ENCODE measurements at places on chromosomes 6 and 20.

GRCh38 chr6:55469951-55470366, 109.0 kb downstream of the HMGCLL1 start:
- DNase-seq: no peak

DNA sequence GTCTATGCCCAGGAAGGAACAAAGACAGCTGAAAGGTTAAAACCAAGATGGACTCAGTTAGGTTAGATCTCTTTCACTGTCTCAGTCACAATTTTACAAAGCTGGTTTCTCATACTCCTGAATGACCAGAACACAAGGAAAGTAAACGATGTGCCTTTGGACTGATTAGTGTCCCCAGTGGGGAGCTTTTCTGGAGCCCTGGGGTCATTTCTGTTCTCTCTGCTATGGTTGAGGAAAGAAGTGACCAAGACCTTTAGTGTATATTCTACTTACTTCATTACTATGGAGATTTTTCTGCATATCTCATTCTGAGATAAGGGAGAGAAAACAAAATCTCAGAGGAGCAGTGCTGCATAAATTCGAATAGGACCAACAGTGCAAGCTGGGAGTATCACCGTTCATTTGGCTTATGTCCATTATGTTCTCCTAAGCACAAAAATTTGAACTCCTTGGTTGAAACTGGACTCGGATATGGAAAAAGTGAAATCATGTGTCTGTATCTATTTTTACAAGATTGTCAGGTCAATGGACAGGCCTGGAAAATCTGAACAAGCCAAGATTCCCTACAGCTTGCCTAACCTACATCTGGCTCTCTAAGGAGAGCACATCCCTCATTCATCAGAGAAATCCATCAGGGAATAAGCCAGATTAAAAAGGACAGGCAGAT, 34.4 kb upstream of the ENPP1 start:
- DNase-seq: no peak

- no peak for DNase-seq
These were observed 11.3 kb downstream of the SLC2A12 start for GRCh38 chr6:134041093-134041492.

DNA sequence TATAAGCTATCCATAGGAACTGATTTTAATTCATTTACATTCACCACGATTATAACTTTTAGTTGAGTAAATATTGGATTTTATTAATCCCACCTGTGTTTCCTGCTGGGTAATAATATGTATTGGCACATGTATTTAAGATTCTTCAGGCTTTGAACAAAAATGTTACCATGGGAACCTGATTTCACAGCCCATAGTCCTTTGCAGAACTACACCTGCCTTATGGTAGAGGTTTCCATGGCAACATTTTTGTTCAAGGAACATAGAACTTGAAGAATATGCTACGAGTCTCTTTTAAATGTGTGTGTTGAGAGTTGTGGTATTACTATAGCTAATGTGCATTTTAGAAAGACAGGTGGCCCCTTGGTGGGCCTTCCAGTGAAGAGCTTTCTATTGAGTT, 317.4 kb downstream of the SAMD5 start:
- no peak for DNase-seq

GRCh38 chr20:49185071-49185761, 2.9 kb downstream of the STAU1 start:
- DNase-seq: no peak

- no peak for DNase-seq
These were observed 18.1 kb downstream of the PTPRA start for GRCh38 chr20:2891343-2891742.

- DNase-seq: no peak
These were observed 95.6 kb downstream of the SNAP25 start for GRCh38 chr20:10314198-10314597.

GRCh38 chr6:17851001-17851719, 136.3 kb downstream of the KIF13A start:
- DNase-seq: no peak

GRCh38 chr6:25181350-25181724, 97.8 kb upstream of the CARMIL1 start:
- DNase-seq: no peak

DNA sequence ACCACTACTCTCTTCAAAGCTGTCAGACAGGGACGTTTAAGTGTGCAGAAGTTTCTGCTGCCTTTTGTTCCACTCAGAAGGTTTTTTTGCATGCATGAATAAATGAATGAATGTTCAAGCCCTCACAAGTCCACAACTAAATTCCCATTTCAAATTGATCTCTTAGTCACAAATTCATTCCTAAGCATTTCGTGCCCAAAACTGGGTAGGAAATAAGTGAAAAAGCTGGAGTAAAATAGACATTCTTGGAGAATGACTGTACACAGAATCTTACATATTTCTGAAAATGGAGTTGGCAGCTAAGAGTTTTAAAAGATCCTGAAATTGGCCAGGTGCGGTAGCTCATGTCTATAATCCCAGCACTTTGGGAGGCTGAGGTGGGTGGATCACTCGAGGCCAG, 117.6 kb downstream of the PERP start:
- DNase-seq: no peak

- DNase-seq: no peak
These were observed at the start of gene RSPO3 for GRCh38 chr6:127118298-127119101. RSPO3 (plus strand) TSS chr6:127118671; CDS start chr6:127119193, 522 bp downstream.

DNA sequence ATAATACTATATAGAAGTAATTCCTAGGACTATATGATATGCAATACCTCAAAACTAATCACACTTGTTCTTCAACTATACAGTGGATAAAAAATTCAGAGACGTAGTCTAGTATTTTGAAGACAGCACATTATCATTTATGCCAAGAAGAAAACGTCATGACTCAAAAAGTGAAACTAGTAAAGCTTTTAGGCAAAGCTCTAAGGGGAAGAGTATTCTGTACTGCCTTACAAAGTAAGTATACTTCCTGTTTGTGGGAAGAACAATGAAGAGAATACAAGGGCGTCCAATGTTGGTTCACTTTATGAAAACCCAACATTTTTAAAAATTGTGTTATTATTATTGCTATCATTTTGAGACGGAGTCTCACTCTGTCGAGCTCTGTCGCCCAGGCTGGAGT, 27.9 kb downstream of the LOC128125822 start:
- DNase-seq: no peak

DNA sequence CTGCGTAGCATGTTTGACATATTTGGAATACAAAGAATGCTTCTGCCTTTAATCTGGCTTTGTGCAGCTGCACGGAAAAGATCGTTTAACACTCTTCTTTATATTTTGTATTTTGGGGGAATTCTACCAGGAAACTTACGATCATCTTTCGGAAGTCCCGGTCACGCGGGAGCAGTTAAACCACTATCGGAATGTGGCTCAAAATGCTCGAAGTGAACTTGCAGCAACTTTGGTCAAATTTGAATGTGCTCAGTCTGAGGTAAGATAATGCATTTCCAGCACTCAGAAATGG, 42.3 kb downstream of the CCDC170 start:
- no peak for DNase-seq

- no peak for DNase-seq
These were observed 451.7 kb downstream of the GRIK2 start for GRCh38 chr6:101845172-101845571.

GRCh38 chr6:157867155-157867559, 44.1 kb downstream of the SNX9 start:
- no peak for DNase-seq

DNA sequence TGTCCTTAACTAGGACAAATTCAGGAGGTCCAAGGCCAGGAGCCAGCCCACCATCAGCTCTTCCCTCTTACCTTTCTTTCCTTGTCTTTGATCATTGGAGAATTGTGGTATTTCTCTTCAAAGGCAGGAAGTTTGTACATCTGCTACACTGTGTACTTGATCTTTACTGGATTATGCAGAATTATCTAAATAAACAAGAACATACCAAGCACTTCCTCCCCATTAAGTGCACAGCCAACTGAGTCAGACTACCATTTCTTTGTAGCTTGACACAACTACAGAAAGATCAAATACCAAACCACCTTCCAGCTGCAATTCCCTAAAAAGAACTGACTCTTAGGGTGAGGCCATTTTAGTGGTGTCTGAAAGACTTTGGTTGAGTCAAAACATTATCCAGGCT, 195.1 kb downstream of the HDGFL1 start:
- DNase-seq: no peak

- no peak for DNase-seq
These were observed 156.6 kb downstream of the NFATC2 start for GRCh38 chr20:51385646-51386530.

DNA sequence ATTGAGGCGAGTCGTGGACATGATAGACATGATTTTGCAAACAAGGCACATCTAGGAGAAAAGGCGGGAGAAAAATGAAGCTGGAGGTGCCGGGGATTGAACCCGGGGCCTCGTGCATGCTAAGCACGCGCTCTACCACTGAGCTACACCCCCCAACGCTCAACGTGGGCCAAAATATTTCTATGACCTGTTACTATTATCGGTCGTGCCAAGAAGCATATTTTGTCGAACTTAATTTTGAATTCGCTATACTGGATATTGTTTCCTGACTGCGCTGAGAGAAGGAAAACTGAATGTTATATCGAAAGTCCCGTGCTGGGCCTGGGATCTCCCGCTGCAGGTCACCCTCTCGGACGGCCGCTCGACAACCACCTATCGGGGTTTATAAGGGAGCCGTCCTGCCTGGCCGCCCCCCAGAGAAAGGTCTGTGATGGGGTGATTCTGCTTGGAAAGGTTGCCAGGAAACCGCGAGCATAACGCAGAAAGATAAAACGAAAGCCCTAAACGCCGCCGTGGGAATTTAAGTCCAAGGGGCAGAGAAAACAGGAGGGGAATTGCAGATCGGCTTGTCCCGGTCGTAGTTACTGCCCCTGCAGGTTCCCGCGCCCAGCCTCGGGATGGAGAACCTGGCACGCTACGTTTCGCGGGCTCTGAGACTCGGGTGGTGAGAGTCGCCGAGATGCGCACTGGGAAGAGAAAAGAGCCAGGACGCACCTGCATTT, 60.0 kb downstream of the TRIM27 start:
- no peak for DNase-seq

- no peak for DNase-seq
These were observed 628.2 kb downstream of the COL12A1 start for GRCh38 chr6:74577619-74578018.

DNA sequence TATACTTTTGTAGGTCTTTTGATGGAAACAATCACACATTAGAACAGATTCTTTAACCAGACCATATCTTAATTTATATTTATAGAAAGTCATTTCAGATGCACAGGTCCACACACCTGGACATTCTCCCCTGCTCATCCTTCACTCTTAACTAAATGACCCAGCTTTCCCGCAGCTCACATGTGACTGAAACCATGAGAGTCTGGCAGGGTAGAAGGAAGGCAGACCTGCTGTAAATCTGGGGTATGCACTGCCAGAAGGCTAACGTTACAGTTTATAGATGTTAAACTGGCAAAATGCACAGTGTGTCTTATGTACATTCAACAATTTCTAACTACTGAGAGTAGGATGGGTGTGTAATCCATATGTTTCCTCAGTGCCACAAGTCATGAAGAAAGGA, 359.5 kb upstream of the SPTLC3 start:
- DNase-seq: no peak

DNA sequence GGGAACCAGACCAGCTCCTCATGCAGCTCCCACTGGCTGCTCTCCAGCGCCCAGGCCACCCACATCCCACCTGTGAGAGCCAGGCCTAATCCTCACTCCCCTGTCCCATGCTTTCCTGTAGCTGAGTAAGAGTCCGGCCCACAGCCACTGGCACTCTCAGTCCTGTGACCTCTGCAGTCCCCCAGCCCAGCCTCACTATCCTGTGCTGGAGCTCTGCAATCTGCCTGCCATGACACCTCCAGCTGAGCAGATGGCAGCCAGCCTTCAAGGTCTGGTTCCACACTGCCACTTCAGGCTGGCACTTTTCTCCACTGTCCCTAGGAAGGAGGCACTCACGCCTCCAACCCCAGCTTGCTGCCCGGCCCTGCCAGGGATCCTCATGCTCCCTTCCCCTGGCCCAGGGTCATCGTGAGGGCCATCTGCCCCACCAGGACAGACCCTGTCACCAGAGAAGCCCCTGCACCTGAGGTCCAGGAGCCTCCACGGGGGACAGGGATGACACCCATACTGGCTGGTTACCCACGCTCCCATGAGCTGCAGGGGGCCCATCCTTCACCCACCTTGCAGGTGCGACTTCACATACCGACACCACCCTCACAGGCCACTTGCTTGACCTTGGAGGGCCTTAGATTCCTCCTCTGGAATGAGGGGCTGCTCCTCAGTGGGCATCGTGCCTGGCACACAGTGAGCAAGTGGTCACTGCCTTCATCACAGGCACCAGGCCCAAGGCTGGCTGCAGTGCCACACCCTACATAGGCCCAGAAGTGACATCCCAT, 100.1 kb downstream of the ASXL1 start:
- no peak for DNase-seq

DNA sequence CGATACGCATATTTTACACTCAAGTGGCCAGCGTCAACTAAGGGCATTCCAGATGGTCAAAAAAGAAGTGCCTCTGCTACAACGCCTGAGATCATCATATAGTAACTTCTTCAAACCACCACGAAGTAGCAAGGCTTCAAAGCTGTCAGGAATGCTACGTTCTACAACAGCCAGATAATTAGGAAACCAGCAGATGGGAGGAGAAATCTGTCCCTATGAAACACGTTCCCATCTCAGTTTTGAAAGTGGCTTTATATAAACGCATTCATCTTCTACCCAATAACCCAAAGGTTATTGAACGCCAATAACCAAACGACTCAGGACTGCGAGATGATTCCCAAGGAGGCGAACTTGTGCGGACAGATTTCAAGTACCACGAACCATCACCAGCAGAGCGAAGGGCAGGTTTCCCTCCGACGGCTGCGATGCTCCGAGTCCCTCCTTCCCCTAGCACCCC, 1.2 kb downstream of the ABHD12 start:
- no peak for DNase-seq

DNA sequence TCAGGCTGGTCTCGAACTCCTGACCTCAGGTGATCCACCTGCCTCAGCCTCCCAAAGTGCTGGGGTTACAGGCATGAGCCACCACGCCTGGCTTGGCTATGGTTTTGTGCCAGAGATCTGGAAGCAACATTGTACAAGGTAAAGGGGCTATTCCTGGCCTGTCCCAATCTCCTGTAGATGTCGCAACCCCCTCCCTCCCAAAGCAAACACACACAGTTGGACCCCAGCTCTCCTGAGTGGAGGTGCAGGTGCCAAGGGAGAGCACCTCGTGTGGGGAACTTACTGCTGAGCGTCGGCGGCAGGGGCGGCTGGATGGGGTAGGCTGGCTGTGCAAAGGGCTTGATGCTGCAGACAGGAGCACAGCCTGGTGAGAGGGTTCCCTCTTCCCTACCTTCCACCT, 8.8 kb downstream of the RPL10A start:
- DNase-seq: no peak
